Fibroblast of the aortic adventitia (primary cell): ENCODE measurements at places on chromosomes 2 and 18. TPM values are rescaled to one million over a fixed set of nuclear protein-coding genes. Genes with fewer than 3 reads are reported as not detected.
A peak's percentile ranks its signal among the peaks of the same experiment; 100 is the strongest.

GRCh38 chr2:155930312-155930711, 402.2 kb downstream of the NR4A2 start:
- DNase-seq: no peak

DNA sequence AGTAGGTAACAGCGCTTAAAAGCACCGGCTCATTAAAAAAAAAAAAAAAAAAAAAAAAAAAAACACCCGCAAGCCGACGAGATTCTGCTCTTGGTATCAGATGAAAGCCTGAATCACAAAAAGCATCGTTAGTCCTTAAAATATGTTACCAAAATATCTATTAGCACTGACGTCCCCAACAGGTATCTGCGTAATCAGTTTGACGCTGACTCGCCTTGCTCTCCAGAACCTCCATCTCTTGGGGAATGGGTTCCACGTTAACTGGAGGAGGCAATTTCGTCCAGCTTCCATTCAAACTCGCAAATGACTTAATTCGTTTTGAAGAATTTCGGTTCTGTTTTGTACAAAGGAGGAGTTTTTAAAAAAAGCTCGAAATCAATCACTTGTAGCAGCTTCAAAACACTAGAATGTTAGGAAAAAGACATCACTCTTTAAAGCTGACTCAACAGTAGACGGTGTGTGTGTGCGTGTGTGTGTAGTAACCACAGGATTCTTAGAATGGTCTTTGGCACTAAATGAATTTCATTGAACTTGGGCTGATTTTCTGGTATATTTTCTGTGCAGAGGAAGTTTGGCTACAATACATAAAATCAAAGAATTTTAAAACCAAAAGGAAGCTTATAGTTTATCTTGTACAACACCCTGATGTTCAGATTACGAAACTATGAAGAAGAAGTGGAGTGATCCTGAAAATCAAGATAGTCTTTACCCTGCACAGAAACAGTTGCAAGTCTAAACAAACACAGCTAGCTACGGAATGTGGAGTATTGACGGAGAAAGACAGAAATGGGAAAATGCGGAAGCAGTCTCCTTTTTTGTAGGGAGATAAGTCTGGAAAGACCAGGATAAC, 1.1 kb upstream of the PGAP1 start:
- peak; percentile 80 for DNase-seq

DNA sequence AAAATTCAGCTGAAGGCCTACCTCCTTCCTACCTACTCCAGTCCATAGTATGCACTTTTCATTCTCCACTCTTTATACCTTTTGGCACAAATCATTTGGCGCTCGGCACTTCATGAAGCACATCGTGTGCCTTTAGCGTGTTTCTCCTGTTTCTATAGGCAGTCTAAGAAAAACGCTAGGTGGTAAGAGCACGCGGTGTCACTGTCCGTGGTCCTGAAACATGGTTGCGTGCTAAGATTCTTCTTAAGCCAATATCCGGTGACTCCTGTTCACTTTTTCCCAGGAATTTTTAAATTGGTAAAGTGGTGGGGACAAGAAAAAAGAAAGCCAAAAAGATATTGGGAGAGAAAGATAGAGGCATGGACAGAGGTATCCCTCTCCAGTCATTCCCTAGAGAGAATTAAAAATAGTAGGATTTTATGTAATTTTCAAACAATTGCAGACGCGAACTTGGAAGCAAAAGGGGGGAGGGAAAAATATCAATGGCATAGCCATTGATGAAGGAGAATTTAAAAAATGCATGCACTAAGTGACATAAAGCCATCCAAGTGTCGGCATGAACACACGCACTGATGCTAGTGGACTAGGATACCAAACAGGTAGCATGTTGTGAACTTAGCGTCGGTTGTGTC, 1.4 kb upstream of the CTNNA2 start:
- DNase-seq: peak; percentile 25

- peak; percentile 92 for DNase-seq
These were observed 46.7 kb upstream of the LCLAT1 start for GRCh38 chr2:30400151-30400954.

The CELF4 gene
- not detected in 2 replicates for total RNA-seq

- DNase-seq: peak; percentile 5
These were observed 176.6 kb upstream of the TACR1 start for GRCh38 chr2:75375646-75376582.

The PRKAG3 gene
- 0.18 and 0.41 TPM in 2 replicates for total RNA-seq

GRCh38 chr18:74395648-74396154, 61.4 kb downstream of the DIPK1C start:
- no peak for DNase-seq

DNA sequence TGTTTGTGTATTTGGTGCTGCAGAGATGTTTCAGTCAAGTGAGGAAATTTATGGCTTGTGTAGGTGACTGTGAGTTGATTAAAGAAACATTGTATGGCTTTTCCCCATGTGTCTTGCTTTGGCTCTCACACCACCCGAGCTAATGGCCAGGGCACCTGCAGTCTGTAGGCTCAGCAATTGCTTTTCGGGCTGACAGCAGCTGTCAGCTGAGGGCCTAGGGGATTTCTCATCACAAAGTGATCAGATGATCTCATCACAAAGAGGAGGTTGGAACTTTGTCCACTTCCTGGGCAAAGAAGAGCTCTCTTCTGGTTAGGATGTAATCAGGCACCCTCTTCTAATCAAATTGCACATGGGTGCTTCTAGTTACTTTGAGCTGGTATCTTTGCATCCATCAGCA, 632.2 kb downstream of the SLC4A3 start:
- no peak for DNase-seq

- no peak for DNase-seq
These were observed 636.1 kb upstream of the SLC8A1 start for GRCh38 chr2:41087946-41088345.

GRCh38 chr2:69616755-69617154, 26.8 kb downstream of the AAK1 start:
- no peak for DNase-seq

The COL4A3 gene
- total RNA-seq: 0.08 and 1.3 TPM in 2 replicates

GRCh38 chr2:206275312-206276055, 1.0 kb downstream of the ZDBF2 start:
- peak; percentile 64 for DNase-seq

The GCG gene
- not detected in 2 replicates for total RNA-seq

GRCh38 chr2:181915102-181915501, 23.6 kb downstream of the ITPRID2 start:
- DNase-seq: no peak

The CCT4 gene
- total RNA-seq: 145 and 179 TPM in 2 replicates

- DNase-seq: peak; percentile 35
These were observed 1.0 kb downstream of the AGAP1 start for GRCh38 chr2:235494716-235495372.

The KIAA2012 gene
- total RNA-seq: not detected in 2 replicates

- no peak for DNase-seq
These were observed 86.6 kb downstream of the ACOXL start for GRCh38 chr2:110818767-110819481.

The SERPINB11 gene
- total RNA-seq: not detected in 2 replicates

GRCh38 chr18:55588111-55588869, at the start of gene TCF4:
TCF4 (minus strand) TSS chr18:55588192; CDS start chr18:55587116, 1,076 bp downstream.
- peak; percentile 66 for DNase-seq

DNA sequence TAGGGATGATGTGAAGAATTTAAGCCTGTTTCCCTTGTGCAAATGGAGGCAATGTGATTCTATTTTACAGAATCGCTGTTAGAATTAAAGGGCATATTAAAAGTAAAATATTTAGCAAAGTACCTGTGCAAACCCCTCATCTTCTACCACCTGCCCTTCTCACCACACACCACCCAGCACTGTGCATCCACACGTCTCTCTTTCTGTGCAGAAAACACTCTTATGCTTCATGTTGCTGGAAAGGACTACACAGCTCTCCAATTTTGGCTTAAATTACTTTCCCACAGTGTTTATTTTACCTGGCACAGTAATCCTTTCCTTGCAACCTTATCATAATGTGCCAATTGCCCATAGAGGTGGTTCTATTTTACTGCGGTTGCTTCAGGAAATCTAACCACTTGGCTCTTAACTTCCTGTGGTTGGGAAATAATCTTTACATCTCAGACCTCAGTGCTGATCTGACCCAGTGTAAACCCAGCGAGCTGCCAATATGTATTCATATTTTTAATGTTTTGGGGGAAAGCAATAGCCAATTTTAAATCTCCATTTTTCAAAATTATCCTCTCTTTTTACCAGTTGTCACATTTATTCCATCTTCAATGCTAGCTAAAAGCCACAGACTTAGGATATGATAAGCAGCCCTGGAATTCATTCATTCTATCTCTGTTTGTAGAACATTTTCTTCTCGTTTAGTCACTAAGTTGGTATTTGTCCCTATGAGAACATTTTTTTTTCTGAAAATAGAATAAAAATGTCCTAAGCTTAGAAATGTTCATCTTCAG, 250.9 kb downstream of the DSEL start:
- peak; percentile 94 for DNase-seq

DNA sequence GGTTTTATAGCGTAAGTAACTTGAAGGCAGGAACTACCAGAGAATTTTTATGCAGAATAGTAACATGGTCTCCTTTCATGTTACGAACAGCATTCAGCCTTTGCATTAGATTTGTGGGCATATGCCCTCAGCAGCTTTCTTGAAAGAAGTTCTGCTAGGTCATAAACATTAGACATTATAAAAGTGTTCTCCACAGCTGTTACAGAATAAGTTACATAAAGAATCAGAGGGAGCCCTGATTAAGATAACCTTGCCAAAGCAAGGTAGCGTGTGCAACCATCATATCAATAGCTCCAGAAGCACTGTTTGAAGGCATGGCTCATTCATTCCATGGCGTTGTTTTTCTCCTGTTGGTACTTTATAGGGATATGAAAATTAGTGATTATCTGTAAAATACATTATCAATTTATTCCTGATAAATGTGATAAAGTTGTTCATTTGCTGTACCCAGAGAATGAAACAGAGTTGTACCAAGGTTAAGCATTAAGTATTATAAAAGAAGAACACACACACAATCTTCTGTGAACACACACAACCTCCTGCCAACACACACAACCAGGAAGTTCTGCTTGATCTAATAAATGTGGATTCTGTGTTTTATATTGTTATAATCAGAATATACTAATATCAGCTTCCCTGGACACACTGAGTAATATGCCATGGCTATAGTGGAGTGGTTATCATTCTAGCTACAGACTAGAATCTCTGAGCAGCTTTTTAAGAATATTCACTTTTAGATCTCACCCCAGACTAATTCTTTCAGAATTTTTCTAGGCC, 286.7 kb upstream of the SLC39A10 start:
- no peak for DNase-seq

GRCh38 chr2:31038385-31038784, 99.9 kb downstream of the GALNT14 start:
- DNase-seq: no peak

- DNase-seq: no peak
These were observed 87.3 kb downstream of the RTN4 start for GRCh38 chr2:54962935-54963440.

DNA sequence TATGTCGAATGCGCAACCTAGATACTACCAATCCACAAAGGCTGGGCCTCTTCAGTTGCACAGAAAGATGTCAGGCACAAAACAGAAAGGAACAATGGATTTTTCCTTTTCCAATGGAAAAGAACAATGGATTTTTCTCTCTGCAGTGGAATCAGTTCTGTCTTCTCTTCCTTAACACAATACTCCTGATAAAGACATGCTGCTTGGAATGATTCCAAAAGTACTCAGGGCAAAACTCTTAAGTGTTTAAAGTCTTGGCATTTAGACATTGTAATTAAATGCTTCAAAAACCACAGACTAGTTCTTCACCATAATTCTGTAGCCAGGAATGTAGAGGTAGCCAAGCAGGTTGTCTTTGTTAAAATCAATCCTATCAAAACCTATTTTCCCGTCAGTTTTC, 46.7 kb upstream of the FLACC1 start:
- peak; percentile 82 for DNase-seq

DNA sequence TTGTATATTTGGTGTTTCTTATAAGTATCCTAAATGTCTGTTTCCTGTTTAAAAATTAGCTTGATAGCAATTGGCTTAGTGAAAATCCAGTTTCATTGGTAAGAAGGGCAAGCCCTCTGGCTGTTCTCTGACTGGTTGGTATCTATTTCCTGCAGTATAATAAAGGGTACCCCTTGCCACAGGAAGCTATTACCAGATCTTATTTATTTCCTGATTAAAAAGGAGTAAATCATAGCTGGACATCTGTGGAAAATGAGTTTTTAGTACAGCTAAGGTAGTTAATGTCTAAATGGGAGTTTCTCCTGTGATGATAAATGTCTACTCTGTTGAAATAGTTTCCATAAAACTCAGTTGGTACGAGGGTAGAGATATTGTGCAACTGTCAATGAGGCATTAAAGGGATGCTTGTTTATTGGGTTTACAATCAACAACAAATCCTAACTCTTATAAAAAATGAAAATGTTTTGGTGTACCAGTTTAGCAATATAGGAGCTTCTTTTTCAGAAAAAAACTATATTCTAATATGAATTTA, 58.7 kb downstream of the FASTKD2 start:
- DNase-seq: no peak

- no peak for DNase-seq
These were observed 30.0 kb downstream of the HTR2B start for GRCh38 chr2:231094736-231095346.

DNA sequence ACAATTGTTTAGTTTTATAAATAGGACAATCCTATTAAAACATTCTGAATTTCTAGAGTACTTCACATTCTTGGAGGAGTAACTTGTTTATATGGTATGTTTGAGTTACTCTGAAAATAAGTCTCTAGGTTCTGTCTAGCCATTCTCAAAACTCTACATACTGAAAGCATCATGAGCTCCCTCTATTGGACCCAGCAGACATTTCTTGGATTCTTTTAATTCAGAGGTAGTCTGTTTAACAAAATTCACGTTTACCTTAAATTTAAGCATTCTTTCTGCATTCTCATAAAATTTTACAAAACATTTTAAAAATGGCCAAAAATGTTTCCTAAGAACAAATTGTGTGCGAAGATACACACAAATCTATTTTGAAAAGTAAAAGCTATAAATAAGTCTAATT, 15.3 kb downstream of the SP9 start:
- DNase-seq: no peak

GRCh38 chr2:223586261-223586660, 15.9 kb downstream of the SCG2 start:
- peak; percentile 80 for DNase-seq

DNA sequence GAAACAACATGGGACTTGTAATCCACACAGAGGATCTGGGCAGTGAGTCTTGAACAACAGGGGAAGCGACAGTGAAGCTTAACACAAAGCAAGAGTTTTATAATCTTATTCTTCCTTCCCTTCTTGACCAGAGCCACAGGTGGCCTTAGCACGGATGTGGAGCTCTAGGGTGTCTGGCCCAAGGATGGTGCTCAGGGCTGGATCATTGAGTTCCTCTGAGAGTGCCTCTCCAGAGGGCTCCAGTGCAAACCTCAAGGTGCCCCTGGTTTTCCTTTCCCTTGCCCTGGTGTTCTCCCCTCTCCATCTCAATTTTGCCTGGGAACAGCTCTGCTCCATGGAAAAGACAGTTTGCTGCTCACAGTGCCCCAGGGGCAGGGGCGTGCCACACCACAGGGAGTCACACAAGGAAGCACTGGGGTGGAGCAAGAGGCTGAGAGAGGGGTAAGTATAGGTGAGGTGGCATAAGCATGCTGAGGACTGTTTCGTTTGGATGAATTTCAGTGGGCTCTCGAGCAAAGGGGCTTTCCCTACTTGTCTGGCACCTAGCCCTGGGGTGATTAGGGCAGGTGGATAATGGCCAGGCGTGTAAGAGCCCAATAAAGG, 88.6 kb upstream of the B3GNT7 start:
- no peak for DNase-seq

GRCh38 chr2:20231159-20231558, 6.2 kb upstream of the SDC1 start:
- no peak for DNase-seq

- peak; percentile 77 for DNase-seq
These were observed 147.3 kb downstream of the RDH14 start for GRCh38 chr2:18412980-18413675.
